Effector CD4-positive, alpha-beta T cell (primary cell): ENCODE measurements at places on chromosomes 2 and 18.

DNA sequence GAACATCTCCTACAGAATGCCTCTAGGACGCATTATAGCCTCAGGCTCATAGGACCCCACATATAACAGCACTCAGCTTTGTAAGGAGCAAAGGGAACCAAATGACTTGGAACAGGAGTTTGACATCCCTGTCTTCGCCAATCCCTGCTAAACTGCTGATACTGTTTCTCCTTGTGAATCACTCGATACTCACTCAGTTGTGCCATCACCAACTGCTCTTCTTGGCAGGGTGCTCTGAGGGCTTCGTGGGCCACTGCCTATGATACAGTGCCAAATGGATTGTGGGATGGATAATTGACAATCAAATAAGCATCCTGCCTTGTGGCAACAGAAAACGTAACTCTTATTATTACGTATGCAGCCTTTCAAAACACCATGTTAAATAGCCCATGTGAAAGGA lies 396.3 kb downstream of the RIT2 start:
- DNase-seq, result no peak

DNA sequence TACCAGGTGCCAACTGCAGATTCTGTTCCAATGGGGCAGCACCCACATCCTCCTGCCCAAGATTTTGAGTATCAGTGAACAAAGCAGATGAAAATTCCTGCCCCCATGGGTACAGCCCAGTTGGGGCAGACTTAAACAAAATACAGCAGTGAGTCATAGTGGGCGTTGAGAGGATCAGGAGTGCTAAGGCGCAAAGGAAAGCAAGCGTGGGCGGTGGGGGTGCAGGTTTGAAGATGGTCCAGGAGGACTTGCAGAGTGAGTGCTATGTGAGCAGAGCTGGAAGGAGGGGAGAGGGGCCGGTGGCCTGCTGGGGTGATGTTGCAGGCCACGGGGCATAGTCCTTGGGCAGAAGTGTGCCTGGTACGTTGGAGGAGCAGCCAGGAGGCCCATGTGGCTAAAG lies 24.7 kb downstream of the STEAP3 start:
- no peak for DNase-seq

DNA sequence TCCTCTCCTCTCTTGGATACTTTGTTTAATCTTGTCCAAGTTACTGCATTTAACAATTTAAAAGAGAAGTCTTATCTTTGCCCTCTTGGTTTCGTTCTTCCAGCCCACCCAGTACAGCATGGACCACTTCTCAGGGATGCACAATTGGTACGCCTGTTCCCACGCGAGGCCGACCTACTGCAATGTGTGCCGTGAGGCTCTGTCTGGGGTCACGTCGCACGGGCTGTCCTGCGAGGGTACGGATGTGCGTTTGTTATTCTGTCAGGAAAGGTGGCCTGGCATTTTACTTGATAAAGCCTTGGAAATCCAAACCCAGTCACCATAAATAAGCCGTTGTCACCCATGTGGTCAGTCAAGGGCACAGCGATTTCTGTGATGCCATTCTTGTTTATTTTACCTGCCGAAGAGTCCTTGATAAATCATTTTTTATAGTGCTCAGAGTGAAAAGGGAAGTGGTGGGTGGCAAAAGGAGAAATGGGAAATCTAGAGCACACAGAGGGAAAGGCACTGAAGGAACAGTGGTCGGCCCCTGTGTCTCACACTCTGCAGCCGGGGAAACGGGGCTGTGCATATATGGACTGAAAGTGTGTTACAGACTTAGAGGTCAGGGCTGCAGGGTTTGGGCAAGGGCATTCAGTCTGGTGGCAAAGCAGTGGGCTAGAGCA lies 80.5 kb downstream of the DGKD start:
- DNase-seq, result no peak

GRCh38 chr2:31297751-31298150 lies 63.8 kb downstream of the EHD3 start:
- DNase-seq, result no peak

- DNase-seq, result no peak
These were observed 53.5 kb upstream of the C2orf15 start for GRCh38 chr2:99088017-99088416.

- DNase-seq, result no peak
These were observed 217.8 kb downstream of the ANAPC1 start for GRCh38 chr2:111666160-111666559.

- DNase-seq, result no peak
These were observed 89.5 kb downstream of the TMEM185B start for GRCh38 chr2:120133572-120134244.

GRCh38 chr2:128446049-128446873 lies 127.6 kb upstream of the HS6ST1 start:
- DNase-seq, result no peak

DNA sequence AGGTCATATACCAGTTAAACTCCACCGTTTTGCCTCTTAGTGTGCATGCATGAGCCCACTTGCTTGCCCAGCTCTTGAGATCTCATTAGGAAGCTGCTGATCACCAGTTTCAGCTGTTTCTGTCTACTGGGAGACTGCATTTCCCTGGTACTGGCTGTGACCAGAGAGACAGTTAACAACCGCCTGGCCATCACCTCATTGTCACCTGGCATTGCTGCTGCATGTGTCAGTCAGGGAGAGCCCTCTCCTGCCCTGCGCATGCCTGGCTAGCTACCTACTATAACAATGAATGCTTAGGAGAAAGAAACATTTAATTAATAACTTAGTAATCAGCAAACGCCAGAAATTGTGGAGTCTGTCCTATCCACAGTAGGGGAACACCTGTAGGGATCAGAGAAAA lies 265.8 kb upstream of the CYRIA start:
- DNase-seq, result no peak

- DNase-seq, result no peak
These were observed 116.0 kb downstream of the MAP3K20 start for GRCh38 chr2:173191601-173192000.

GRCh38 chr18:31454066-31454708 lies 6.6 kb downstream of the DSG3 start:
- no peak for DNase-seq

DNA sequence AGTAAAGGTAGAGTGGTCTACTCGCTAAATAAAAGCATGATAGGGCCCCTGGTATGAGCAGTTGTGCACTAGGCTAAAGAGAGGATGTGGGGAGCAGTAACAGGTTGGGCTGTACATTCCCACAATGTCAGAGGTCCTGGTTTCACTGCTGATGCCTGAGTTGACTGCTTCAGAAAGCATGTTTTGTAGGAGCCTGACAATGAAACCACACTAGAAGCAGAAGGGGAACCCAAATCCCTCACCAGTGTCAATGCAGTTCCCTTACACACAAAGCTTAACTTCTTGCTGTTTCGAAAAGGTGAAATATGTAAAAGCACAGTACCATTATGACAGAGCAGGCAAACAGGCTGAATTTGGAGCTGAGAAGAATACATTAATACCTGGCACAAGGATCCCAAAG lies 291.7 kb upstream of the KYNU start:
- DNase-seq, result no peak

- DNase-seq, result no peak
These were observed 7.5 kb downstream of the NPPC start for GRCh38 chr2:231918501-231919330.

DNA sequence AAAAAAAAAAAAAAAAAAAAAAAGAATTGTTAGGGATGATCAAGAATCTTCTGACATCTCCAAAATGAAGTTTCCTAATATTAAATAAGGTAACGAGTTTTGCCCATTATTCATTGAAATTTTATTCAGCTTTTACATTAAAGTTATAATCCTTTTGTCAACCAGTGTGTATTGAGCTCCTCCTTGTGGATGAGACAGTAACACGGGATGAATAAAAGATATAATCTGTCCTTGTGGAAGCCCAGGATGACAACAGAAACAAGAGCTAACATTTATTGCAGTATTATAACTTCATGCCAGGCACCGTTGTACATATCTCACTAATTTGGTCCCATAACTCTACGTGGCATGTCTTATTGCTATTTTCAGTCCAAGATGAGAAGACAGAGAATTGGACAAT lies 33.4 kb upstream of the SERPINB7 start:
- DNase-seq, result no peak

GRCh38 chr18:44602380-44602779 lies 78.3 kb upstream of the SETBP1 start:
- DNase-seq, result no peak

GRCh38 chr2:49988276-49988675 lies 834.0 kb upstream of the FSHR start:
- no peak for DNase-seq
